Activated CD4-positive, alpha-beta T cell treated with anti-CD3 and anti-CD28 coated beads for 4 hours (primary cell): ENCODE measurements at places on chromosomes 1 and 21.

- no peak for DNase-seq
Measured at GRCh38 chr1:225603538-225604354, 49.2 kb downstream of the ENAH start.

- no peak for DNase-seq
Measured at GRCh38 chr1:924656-925560, 1.2 kb downstream of the SAMD11 start.

DNA sequence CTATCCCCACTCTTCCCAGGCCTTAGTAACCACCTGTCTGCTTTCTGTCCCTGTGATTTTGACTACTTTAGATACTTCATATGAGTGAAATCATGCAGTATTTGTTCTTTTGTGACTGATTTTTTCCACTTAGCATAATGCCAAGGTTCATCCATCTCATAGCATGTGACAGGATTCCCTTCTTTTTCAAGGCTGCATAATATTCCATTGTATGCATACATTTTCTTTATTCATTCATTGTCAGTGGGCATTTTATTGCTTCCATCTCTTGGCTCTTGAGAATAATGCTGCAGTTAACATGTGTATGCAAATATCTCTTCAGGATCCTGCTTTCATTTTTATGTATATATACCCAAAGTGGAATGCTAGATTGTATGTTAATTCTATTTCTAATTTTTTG lies 56.4 kb downstream of the AGL start:
- DNase-seq: no peak

- DNase-seq: no peak
Measured at GRCh38 chr1:227950735-227951346, 3.1 kb upstream of the WNT9A start.

DNA sequence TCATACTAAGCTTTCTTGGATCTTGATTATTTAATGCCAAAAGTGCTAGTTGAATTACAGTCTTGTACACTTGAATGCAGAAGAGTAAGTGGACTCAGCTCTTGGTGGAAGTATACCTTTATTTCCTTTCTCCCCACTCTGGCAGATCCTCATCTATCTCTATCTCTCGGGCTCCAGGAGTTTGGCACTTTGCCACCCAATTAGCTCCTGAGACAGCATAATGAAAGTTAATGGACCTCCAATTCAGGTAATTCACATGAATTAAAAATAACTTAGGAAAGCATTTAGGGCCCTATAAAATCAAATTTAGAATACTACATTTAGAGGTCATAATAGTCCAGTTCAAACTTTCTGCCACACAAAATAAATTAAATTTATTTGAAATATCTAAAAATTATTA lies 67.4 kb downstream of the OLFM3 start:
- DNase-seq: no peak
